WTC11 (cell line): ENCODE measurements at places on chromosomes 2 and 18. TPM values are rescaled to one million over a fixed set of nuclear protein-coding genes. Genes with fewer than 3 reads are reported as not detected.

Gene ARHGAP25
- 2.6 to 3.4 TPM (median 2.9 TPM) in 3 replicates for total RNA-seq

Gene INHBB
- total RNA-seq, result 0.14 to 0.26 TPM (median 0.21 TPM) in 3 replicates

Gene DSC3
- total RNA-seq, result 2.1 to 2.8 TPM (median 2.6 TPM) in 3 replicates

Gene ACOXL
- 14.6 to 15.8 TPM (median 14.9 TPM) in 3 replicates for total RNA-seq

Gene IL1RN
- total RNA-seq, result not detected in 3 replicates
